ENCODE measurements at places on chromosomes 1 and 21.
A peak's percentile ranks its signal among the peaks of the same experiment; 100 is the strongest.

- no peak for DNase-seq
These were observed 85.6 kb downstream of the VAV3 start for GRCh38 chr1:107879346-107879745.

GRCh38 chr1:42833981-42834380 is 12.4 kb upstream of the ZNF691 start:
- no peak for DNase-seq

- no peak for DNase-seq
These were observed 9.3 kb downstream of the NKAIN1 start for GRCh38 chr1:31230378-31230777.

DNA sequence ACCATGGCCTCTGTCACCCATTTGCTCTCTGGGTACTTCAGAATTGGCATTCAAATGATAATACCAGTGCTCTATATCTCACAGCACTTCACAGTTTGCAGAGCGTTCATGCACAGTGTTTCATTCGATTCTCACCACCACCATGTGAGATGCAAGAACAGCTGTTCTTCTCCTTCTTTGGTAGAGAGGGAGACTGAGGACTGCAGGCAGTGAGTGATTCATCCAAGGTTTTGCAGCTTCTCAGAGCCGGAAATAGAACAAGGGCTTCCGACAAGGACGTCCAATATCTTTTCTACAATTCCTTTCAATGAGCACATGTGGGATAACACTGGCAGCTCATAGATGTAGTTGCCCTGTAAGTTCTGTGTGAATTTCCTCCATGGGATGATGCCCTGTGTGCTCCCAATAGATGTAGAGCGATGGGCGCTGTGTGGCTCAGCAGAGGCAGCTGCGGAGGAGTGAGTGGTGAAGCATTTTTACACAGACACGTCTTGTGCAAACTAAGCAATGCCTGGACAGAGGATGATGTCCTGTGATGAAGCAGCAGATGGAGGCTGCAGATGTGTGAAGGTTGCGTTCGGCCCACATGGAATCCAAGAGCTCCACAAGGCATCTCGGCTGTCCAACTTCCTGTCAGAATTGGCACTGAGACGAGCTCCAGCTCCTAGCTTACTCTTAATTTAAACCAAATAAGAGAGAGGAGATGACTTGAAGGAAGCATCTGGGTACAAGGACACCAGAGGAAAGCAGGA is 24.9 kb downstream of the MT1HL1 start:
- DNase-seq = no peak

GRCh38 chr1:155072531-155073289 is 5.9 kb upstream of the EFNA3 start:
- DNase-seq = no peak

DNA sequence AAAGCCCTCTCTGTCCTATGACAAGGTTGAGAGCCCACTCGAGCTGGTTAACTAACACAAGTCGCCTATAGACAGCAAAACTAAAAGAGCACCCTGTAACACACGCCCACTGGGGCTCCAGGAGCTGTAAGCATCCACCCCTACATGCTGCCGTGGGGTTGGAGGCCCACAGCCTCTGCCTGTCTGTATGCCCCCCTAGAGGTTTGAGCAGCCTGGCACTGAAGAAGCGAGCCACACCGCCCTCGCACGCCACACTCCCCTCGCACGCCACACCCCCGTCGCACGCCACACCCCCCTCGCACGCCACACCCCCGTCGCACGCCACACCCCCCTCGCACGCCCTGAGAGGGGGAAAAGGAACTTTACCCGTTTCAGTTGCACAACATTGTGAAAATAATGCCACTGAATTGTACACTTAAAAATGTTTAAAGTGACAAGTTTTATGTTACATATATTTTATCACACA is 13.2 kb upstream of the HMGCL start:
- peak; percentile 63 for DNase-seq

- no peak for DNase-seq
These were observed 2.2 kb downstream of the DEDD start for GRCh38 chr1:161130266-161130665.

- DNase-seq = no peak
These were observed 3.8 kb downstream of the CTSS start for GRCh38 chr1:150761801-150762200.

DNA sequence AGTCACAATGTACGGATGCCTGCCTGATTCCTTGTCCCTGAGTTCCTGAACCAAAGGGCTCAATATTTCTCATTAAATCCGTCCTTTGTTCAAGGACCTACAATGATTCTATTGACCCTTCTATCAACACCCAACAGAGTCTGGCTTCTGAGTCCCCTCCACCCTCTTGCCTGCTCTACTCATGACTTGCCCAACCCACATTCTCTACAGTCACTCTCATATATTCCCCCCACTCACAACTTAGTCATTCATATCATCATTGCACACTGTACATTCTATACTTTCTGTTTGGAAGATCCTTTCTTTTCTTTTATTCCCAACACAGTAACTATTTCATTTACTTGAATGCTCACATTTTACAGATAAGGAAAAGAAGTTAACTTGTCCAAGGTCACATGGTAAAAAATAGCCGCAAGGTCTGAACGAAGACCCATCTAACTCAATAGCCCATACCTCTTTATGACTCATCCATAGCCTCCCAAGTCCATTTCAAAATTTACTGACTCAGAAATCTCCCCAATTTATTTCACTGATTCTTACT is 3.6 kb downstream of the OTUD7B start:
- no peak for DNase-seq

- no peak for DNase-seq
These were observed 62.6 kb upstream of the FAM20B start for GRCh38 chr1:178962853-178963711.

DNA sequence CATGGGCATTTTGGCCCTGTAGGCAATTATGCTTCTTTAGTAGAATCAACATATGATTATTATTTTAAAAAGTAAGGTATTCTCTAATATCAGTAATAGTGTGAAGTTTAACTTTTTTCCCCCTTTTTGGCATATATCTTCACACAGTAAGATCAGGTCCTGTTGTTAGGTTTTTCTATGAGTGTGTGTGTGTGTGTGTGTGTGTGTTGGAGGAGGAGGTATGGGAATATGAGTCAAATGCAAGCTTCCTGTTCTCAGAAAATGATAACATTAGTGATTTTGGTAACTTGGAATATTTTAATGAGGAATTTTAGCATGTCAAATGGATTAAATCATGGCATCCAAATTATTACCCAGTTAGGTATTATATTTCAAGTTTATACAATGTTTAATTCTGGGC is 65.8 kb upstream of the BCL10 start:
- DNase-seq = no peak

DNA sequence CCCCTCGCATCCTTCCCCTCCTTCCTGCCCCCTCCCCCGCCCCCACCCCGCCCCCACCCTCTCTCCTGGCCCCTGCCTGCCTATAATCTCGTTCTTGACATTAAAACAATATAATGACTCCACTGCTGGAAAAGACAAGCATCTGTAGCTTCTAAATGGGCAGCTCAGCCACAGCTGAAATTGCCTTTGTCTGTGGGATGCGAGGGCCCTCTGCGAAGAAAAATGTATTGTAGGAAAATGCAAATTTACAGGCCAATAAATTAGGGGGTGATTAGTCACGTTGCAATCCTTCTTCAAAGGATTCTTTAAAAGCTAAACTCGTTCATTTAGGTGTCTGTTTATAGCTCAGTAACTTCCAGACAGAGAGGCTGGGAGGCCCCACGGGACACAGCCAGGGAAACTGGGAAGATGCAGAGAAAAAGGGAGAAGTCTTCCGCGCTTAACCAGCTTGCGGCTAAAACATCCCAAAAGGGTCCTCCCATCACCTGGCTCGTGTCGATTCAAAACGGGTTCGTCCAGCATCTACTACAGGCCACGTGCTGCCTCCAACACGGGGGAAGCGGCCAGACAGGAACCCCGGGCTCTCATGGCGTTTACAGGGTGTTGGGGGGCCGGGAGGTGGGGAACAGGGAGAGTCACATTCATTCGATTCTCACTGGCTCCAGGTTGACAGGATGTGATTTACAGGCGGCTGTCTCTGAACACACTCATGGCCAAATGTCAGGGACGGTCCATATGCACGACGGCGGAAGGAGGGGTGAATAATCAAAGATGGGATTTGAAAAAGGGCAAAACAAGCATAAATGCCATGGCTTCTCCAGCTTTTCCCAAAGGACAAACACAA is 100.5 kb upstream of the ZBTB40 start:
- no peak for DNase-seq

DNA sequence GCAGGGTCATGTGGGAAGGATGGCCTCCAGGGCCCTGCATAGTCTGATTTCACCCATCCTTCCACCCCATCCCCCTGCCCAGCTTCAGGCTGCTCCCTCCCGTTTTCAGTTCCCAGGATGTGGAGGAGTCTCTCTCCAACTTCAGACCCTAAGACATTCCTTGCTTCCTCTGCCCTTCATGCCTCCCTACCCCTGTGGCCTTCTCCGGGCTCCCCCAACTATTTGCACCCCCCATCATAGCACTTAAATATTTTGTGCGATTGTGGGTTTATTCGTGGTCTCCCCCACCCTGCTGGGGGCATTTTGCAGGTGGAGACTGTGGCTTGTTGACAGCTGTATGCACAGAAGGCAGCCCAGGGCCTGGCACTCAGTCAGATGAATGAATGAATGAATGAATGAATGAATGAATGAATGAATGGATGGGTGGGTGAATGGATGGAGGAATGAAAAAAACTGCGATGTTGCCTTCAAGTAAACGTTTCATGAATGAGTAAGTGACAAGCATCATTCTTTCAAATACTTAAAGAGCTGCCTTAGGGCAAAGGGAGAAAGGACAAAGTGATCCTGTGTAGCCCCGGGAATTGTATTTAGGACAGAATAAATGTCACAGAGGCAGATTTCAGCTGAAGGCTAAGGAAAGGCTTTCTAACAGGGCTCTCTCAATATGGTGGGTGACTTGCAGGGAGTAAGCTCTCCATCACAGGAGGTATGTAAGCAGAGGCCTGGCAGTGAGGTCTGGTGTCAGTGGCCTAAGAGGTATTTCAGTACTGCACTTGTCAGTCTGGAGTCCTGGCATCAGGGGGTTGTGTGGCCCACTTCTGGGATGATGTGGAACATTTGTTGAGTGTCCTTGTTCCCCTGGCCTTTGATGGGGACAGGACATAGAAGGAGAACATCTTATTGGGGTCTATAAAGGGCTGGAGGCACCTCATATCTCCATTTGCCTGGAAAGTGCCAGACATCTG is 156.4 kb downstream of the PTPRU start:
- DNase-seq = no peak

DNA sequence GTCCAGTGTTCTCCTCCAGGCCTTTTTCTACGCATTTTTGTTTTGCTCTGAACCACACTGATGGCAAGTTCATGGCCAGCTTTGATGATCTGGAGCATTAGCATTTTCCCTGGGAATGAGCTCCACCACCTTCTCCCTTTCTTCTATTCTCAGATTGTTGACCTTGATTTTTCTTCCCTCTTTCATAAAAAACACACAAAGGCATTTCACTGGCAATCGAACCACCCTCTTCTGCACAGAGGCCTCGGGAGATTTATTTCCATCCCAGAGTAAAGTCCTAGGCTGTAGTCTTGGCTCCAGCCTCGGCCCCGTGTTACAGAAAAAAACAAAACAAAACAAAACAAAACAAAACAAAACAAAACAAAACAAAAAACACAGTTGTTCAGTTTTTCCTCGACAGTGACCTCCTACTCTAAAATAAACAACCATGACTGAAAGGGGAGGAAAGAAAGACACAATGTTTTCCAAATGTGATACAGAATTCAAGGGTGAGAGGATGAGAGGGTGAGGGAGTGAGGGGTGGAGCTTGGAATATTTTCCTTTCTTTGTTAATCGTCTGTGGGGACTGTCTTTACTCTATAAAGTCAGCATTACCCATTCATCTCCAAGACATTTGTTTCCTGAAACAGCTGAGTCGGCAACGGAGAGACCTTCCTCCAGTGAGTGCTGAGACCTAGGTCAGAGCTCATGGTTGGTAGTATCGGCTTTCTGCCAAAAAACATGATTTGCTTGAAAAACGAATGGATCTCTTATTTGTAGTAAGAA is 29.8 kb upstream of the RNF186 start:
- DNase-seq = no peak

GRCh38 chr1:231338270-231339128 is at the start of gene SPRTN:
SPRTN (plus strand) TSS chr1:231338293; CDS start chr1:231338384, 91 bp downstream.
- DNase-seq = no peak

- no peak for DNase-seq
These were observed 90.0 kb downstream of the GPR88 start for GRCh38 chr1:100627936-100628335.
